ENCODE measurements at places on chromosomes 16 and 17.
A peak's percentile ranks its signal among the peaks of the same experiment; 100 is the strongest.

- DNase-seq, result peak; percentile 68
These were observed 18.2 kb downstream of the COTL1 start for GRCh38 chr16:84599521-84600202.

- peak; percentile 72 for DNase-seq
These were observed 22.3 kb upstream of the RBBP6 start for GRCh38 chr16:24516900-24517669.

GRCh38 chr17:77530591-77530990 lies 389.8 kb downstream of the SEC14L1 start:
- no peak for DNase-seq

GRCh38 chr17:49406421-49407061 lies 8.1 kb downstream of the PHB1 start:
- no peak for DNase-seq
